ENCODE measurements at places on chromosomes 6 and 20. TPM values are rescaled to one million over a fixed set of nuclear protein-coding genes. Genes with fewer than 3 reads are reported as not detected.

The DNAAF9 gene
- 4.6 TPM for total RNA-seq

GRCh38 chr6:35047265-35048011, 93.7 kb downstream of the TCP11 start:
- DNase-seq: no peak

GRCh38 chr20:7850775-7851490, 89.3 kb downstream of the HAO1 start:
- no peak for DNase-seq

- no peak for DNase-seq
Observed at GRCh38 chr6:10749734-10750133, 2.1 kb downstream of the TMEM14B start.

DNA sequence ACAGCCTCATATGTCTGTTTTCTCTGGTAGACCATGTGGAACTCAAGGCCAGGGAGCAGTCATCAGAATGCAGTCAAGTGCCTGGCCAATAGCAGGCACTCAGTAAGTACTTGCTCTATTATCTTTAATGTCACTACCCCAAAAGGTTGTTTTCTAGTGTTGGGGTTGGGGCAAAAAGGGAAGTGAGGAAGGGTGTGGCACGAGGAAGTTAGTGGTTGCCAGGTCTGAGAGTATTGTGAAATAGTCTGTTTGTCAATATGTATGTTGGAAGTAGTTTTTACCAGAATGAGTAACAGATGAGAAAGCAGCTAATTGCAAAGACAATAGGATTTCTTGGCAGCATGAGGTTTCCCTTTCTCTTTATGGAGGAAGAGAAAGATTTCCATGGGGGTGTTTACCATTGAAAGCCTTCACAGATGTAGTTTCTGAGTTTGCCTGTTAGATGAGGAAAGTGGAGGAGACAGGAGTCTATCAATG, 59.5 kb upstream of the ARMH2 start:
- no peak for DNase-seq
